ENCODE measurements at places on chromosomes 6 and 20.

DNA sequence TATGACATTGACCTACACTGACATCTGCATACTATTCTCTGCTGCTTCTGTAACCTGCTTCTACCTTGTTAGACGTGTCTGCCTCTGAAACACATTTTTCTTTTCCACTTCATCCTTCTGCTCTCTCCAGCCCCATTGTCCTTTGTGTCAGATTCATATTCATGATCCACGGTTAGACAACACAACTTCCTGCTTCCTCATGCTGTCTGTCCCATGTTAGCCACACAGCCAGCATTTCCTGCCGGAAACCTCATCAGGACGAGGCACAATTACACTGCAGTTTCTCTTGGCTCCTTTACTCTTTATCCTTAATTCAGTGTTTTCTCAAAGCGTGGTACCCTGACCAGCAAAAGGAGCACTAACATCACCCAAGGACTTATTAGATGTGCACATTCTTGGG is 150.2 kb downstream of the TBC1D7 start:
- DNase-seq = no peak

DNA sequence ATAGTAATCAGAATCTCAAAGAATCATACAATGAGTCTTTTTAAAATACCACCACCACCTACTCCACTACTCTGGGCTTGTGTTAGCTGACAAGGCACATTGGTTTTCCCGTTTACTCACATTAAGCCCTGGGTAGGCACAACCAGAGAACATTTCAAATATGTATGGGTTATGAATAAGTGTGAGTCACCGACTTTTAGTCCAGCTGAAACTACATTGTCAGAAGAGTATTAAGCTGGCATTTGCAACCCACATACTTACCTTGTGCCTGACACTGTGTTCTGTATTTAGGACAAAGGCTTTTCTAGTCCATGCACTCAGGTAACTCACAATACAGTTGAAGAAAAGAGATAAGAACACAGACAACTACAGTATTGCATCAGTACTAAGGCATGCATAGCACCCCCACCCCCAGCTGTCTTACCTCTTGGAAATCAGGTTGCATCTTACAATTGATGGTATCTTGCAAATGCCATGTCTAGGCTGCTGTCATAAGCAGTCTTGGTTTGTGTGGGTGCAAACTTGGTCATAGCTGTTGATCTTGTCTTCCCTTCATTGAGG is 40.3 kb upstream of the AHI1 start:
- DNase-seq = no peak

DNA sequence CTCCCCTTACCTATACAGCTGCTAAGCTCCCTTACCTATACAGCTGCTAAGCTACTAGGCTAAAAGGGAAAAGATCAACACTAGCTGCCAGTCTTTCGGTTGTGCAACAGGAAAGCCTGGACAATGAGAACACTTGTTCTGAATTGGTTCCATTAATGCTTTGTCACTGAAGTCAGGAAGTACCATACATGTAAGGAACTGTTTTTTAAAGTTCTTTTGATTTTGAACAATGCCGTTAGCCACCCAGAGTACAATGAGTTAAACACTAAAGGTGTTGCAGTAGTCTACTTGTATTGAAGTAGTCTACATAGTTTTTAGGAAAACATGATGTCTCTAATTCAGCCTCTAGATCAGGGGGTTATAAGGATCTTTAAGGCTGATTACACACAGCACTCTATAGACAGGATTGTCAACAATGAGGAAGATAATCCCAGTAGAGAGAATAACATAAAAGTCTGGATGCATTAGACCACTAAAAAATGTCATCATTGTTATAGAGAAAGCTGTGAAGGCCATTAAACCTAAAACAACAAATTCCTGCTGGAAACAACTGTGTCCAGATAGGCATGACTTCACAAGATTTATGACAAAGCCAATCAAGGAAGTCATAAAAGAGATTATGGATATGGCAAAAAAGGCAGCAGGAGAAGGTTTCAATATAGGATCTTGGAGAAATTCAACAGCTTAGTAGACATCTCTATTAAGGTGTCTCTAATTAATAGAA is 306.3 kb downstream of the PHF3 start:
- DNase-seq = no peak

DNA sequence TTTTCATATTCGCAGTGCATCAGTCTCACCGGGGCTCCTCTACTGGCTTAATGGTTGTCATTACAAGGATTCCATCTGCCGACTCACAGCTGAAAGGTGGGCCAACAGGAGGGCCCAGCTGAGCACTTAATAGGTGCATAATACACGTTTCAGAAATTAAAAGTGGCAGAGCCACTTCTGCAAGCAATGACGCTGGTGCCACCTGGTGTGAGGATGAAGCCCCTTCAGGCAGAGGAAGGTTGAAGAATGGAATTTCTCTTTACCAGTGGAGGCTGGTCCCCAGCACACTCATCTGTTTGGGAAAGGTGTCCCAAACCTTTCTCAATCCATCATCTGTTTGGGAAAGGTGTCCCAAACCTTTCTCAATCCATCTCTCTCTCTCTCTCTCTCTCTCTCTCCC is 8.2 kb upstream of the STMND1 start:
- no peak for DNase-seq

GRCh38 chr6:6758915-6759654 is 170.6 kb downstream of the LY86 start:
- DNase-seq = peak; percentile 19

- no peak for DNase-seq
Observed at GRCh38 chr20:40869218-40870147, 159.1 kb upstream of the TOP1 start.

DNA sequence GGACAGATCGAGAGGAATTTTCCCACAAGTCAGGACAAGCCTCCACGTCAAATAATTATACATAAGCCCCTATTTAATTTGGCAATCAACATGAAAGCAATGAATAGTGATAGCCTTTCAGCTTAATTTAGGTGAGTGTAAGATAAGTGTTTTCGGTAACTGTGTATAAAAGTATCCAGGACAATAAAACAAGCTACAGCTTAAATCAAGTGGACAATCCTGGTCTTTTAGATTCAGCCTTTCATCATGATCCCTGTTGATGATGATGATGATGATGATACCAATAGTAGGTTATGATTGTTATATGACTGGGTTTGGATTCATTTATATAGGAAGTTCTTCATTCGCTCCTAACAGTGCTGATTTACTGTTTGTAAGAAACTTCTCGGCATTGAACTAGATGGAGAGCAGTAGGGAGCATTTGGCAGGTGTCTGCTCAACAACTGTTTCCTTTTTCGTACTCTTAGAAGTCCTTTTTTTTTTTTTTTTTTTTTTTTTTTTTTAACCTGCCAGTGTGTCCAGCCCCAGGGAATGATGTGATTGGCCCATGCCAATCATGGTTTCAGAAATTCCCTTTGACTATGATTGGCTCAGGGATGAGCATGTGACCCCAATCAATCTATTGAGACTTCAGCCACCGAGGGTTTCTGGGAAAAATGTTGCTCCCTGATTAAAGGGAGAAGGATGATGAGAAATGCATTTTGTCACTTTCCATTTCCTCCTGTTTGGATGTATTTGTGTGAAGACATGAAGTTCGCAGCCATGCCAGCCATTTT is 11.3 kb upstream of the RNF182 start:
- no peak for DNase-seq

DNA sequence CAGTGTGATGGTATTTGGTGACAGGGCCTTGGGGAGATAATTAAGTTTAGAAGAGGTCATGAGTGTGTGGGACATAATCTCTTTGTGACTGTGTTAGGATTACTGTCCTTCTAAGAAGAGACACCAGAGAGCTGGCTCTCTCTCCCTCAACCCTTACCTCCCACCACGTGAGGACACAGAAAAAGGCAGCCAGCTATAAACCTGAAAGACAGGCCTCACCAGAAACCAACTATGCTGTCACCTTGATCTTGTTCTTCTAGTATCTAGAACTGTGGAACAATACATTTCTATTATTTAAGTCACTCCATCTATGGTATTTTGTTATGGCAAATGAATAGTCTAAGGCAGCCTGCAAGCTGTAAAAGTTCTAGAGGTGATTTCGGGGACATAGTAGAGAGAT is 203.7 kb downstream of the OTOR start:
- no peak for DNase-seq

- no peak for DNase-seq
Observed at GRCh38 chr6:21522143-21522747, 71.3 kb upstream of the SOX4 start.

DNA sequence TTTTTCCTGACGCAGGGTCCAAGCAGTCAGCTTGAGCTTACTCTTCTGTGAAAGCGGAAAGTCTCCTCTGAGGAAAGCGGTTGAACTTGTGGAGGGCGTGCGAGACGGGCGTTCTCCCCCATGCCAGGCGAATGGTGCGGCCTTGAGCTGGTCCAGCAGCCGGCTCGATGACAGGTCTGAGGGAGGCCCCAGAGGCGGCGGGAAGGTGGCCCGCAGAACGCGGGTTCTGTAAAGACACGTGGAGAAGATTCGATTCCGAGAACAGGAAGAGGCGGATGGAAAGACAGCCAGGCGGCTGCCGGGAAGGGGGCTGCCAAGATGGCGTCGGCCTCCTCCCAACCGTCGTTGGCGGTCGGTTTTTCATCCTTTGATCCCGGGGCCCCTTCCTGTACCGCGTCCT is 75.6 kb upstream of the TXNDC5 start:
- no peak for DNase-seq

- no peak for DNase-seq
Observed at GRCh38 chr6:79421707-79422484, 115.3 kb downstream of the LCA5 start.

GRCh38 chr6:71127374-71127773 is 161.2 kb upstream of the OGFRL1 start:
- DNase-seq = no peak

DNA sequence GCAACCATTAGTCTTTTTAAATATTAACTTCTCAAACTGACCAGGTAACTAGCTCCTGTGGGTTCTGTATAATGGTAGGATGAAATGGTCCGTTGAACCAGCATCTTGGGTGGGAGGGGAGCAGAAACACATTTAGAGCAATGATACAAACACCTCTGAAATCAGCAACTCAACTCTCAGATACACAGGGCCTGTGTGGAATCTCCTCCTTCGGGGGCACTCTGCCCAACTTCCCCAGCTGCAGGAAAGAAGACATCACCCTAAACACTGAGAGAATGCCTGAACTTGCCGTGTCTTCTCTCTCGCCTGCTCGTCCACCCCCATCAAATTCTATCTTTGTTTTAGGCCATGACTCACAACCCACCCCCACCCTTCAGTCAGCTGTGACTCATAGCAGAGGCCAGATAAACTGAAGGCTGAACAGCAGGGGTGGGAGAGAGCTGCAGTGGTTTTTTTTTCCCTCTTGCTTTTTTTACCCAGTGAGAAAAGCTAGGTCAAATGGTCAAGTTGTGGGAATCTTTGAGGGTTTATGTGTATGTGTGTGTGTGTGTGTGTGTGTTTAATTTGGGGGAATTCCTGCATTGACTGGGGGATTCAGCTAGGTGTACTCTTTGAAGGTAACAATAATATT is 593.4 kb upstream of the JAG1 start:
- no peak for DNase-seq

DNA sequence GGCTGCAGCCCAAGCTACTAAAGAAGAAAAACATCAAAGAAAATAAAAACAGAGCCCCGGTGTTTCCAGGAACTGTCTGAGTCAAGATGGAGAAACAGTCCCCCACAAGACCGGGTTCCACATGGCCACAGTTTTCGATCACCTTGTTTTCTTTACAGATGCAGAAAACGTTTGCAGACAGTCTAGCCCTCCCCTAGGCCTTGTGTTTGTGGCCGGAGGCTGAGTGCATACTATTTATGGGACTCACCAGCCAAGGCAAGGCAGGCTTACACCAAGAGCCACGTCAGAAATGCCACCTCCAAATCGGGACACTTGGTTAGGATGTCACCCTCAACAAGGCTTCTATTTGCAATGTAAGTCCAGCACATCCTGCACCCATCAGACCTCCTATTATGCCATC is 97.3 kb downstream of the BMP7 start:
- DNase-seq = no peak

- DNase-seq = no peak
Observed at GRCh38 chr6:115573861-115574260, 486.8 kb downstream of the FRK start.

DNA sequence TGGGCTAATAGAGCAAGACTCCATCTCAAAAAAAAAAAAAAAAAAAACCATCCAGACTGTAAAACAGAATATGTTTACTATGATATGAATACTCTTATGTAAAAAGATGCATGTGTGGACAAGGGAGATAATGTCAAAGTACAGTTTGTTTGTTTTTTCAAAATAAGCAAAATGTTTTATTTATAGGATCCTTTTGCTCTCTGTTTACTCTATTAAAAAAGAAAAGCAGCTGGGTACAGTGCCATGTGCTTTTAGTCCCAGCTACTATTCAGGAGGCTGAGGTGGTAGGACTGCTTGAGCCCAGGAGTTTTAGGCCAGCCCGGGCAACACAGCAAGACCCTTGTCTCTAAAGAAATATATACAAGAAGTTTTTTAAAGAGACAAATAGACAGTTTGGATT is 38.1 kb downstream of the UQCC1 start:
- DNase-seq = no peak

- DNase-seq = no peak
Observed at GRCh38 chr20:61808447-61808846, 257.2 kb downstream of the TAF4 start.

GRCh38 chr6:53529324-53530036 is 15.4 kb downstream of the GCLC start:
- no peak for DNase-seq

- no peak for DNase-seq
Observed at GRCh38 chr6:35980991-35981645, 43.3 kb downstream of the SLC26A8 start.

- DNase-seq = no peak
Observed at GRCh38 chr6:49038294-49038822, 424.7 kb downstream of the MMUT start.

DNA sequence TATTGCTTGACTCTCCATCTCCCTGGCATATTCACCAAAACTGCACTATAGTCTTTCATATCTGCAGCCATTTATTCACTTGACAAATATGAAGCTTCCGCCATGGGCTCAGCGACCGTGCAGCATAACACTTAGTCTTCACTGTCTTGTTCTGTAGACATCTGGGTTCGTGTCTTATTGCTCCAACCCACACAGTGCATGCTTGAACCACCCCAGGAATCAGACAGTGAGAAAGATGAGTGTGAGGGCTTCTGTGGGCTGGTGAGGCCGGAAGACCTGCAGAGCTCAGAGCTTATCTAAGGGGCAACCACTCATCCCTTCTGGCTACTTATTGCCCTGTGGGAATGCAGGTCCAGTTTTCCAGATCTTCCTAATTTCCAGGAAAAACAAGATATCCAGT is 19.9 kb upstream of the FAM50B start:
- DNase-seq = no peak

GRCh38 chr6:160101277-160102205 is 20.1 kb upstream of the SLC22A1 start:
- no peak for DNase-seq
